ENCODE measurements at places on chromosomes 2 and 18. TPM values are rescaled to one million over a fixed set of nuclear protein-coding genes. Genes with fewer than 3 reads are reported as not detected.

GRCh38 chr2:176834226-176834625 is 378.4 kb upstream of the HNRNPA3 start:
- no peak overlapping the region for H3K4me3 ChIP-seq
- no peak for DNase-seq
- H3K27ac ChIP-seq = no peak overlapping the region
- no peaks in the 10 kb centered on the region for H3K4me1 ChIP-seq
- H3K27me3 ChIP-seq = no peaks in the 10 kb centered on the region

DNA sequence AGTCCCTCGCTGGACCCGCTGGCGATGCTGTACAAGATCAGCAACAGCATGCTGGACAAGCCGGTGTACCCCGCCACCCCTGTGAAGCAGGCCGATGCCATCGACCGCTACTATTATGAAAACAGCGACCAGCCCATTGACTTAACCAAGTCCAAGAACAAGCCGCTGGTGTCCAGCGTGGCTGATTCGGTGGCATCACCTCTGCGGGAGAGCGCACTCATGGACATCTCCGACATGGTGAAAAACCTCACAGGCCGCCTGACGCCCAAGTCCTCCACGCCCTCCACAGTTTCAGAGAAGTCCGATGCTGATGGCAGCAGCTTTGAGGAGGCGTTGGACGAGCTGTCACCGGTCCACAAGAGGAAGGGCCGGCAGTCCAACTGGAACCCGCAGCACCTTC is 77.1 kb downstream of the TSHZ1 start:
- H3K27me3 ChIP-seq = no peaks in the 10 kb centered on the region
- H3K4me1 ChIP-seq = no peaks in the 10 kb centered on the region
- H3K27ac ChIP-seq = no peak overlapping the region
- DNase-seq = no peak
- H3K36me3 ChIP-seq = peaks cover 16% of the 10 kb centered on the region
- H3K4me3 ChIP-seq = no peak overlapping the region

- no peaks in the 10 kb centered on the region for H3K36me3 ChIP-seq
- no peaks in the 10 kb centered on the region for H3K4me1 ChIP-seq
- H3K4me3 ChIP-seq = no peak overlapping the region
Observed at GRCh38 chr18:78895207-78896001, 84.2 kb upstream of the SALL3 start.

DNA sequence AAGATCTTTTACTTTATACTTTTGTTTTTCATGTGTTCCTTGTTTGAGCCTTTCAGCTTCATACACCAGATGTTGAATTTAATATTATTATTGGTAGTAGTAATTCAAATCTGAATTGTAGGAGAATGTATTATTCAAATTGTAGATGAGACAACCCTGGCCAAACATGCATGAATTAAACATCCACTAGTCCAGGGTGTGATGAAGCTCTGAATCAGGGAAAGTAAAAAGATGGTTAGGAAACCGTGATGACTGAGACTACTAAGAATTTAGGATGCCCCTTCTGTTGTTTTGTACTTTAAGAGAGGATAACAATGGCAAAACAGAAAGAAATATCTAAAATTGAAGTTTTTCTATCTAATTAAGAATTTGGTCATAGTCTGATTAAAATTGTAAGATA is 227.8 kb upstream of the CDH2 start:
- H3K36me3 ChIP-seq = no peaks in the 10 kb centered on the region
- H3K27ac ChIP-seq = no peak overlapping the region
- no peak overlapping the region for H3K4me3 ChIP-seq
- H3K27me3 ChIP-seq = no peaks in the 10 kb centered on the region
- no peaks in the 10 kb centered on the region for H3K4me1 ChIP-seq

DNA sequence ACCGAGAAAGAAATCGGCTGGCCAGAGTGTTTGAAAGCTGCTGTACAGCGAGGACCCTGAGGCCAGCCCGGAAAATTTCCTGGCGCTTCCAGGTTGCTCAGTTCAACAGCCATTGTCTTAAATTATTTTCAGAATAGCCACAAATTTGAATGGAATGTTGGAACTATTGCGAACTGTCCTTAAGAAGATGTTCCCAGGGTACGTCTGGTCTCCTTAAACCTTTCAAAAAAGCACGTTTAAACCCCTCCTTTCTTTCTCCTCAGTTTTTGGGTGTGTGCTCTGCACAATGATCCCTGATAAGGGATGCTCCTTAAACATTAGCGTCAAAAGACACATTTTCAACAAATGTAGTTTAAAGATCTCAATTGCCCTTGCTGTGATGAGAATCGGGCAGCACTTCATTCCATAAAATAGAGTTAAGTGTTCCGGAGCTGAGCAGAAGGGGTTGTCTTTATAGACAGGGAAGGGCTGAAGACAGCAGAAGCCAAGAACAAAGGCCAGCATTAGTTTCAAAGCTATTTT is 14.5 kb upstream of the LPIN2 start:
- DNase-seq = no peak
- H3K4me3 ChIP-seq = no peak overlapping the region
- H3K27ac ChIP-seq = no peak overlapping the region
- no peaks in the 10 kb centered on the region for H3K36me3 ChIP-seq
- H3K4me1 ChIP-seq = no peaks in the 10 kb centered on the region

The OSGEPL1 gene
- 7.7 TPM for total RNA-seq

The PLA2R1 gene
- 161 TPM for total RNA-seq

GRCh38 chr2:133265432-133265949 is 302.8 kb downstream of the NCKAP5 start:
- H3K4me1 ChIP-seq = peaks cover 16% of the 10 kb centered on the region
- no peak overlapping the region for H3K4me3 ChIP-seq
- no peak for DNase-seq

The STAT4 gene
- total RNA-seq = 1.0 TPM

- no peak overlapping the region for H3K4me3 ChIP-seq
- DNase-seq = no peak
- H3K27me3 ChIP-seq = no peaks in the 10 kb centered on the region
- no peak overlapping the region for H3K27ac ChIP-seq
Observed at GRCh38 chr2:160538559-160539355, 45.1 kb upstream of the RBMS1 start.

DNA sequence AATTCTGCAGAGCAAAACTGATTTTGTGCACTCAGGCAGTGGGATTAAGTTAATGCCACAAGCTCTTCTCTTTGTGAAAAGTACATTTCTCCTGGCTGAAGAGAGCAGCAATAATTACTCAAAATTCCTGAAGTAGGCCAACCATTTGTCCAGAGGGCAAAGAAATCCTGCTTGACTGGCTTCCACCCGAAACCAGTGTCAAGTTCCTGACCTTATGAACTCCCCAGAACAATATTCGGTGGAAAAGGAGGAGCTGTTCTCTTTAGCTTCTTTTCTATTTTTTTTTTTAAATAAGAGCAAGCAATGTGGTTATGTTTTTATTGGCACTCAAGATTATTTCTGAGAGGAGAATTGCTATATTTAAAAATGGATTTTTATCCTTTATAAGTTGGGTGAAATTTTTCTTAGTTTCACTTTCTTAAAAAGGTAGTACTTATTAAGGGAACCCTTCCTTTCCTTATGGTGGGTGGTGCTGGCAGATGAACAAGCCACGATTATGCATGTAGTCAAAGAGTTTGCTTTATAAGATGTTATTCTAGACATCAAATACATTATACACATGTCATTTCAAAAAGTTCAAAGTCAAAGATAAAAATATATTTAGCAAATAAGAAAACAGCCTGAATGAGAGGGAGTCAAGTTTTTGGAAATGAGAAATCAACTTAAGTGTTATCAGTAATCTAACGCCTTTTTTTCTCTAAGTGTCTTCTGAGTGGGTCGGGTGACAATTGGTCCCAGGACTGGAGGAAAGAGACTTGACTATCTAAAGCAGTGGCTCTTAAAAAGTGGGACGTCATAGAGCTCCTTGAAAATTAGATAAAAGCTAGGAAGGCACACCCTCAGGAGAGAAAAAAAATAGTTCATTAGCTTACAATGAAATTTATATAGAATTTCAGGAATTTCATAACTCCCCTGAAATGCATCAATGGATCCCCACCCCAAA is 194.5 kb downstream of the IKZF2 start:
- no peaks in the 10 kb centered on the region for H3K36me3 ChIP-seq
- peak overlapping the region; percentile 57 for H3K27ac ChIP-seq
- H3K27me3 ChIP-seq = no peaks in the 10 kb centered on the region
- H3K4me1 ChIP-seq = peaks cover 21% of the 10 kb centered on the region
- H3K4me3 ChIP-seq = no peak overlapping the region

- DNase-seq = no peak
- H3K27ac ChIP-seq = peak overlapping the region; percentile 48
- H3K36me3 ChIP-seq = no peaks in the 10 kb centered on the region
- no peaks in the 10 kb centered on the region for H3K27me3 ChIP-seq
- H3K4me3 ChIP-seq = no peak overlapping the region
Observed at GRCh38 chr18:55780586-55781071, 192.6 kb upstream of the TCF4 start.

The TTN gene
- 10.6 TPM for total RNA-seq

The CKAP2L gene
- not detected for total RNA-seq

The VWA3B gene
- not detected for total RNA-seq

DNA sequence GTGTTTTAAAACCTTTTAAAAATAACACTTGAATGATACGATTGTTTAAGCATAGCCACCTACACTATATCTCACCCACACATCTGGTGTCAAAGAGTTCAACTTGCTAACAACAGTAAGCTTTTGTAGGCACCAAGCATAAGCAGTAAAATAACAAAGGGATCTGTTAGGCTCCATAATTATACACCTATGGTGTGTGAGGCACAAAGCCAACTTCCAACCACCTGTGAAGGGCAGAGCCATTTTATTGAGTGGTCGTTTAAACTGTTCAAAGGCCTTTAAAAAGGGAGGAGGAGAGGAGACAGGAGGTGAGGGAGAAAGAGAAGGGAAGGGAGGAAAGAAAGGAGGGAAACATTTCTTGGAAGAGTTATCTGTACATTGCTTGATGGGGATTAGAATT is 27.9 kb downstream of the NEMP2 start:
- no peaks in the 10 kb centered on the region for H3K27me3 ChIP-seq
- no peaks in the 10 kb centered on the region for H3K36me3 ChIP-seq
- H3K4me3 ChIP-seq = no peak overlapping the region
- DNase-seq = no peak
- peaks cover 14% of the 10 kb centered on the region for H3K4me1 ChIP-seq
- peak overlapping the region; percentile 57 for H3K27ac ChIP-seq

DNA sequence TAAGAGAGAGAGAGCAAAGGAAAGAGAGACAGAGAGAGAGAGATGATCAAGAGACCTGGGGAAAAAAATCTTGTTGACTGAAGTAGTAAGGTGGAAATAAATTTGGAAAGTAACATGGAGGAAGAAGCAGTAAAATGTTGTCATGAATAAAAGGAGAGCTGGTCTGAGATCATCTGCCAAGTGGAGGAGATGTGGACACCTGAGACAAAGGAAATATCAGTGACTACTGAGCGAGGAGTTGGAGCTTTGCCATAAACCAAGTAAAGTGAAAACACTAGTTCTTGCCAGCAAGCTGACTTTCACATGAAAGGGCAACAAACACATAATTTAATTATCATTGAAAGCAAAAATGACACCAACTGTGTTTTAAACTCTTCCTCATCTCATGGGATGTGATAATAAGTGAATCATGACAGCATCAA is 49.0 kb upstream of the DSG1 start:
- no peaks in the 10 kb centered on the region for H3K27me3 ChIP-seq
- H3K4me1 ChIP-seq = peaks cover 2% of the 10 kb centered on the region
- DNase-seq = no peak

DNA sequence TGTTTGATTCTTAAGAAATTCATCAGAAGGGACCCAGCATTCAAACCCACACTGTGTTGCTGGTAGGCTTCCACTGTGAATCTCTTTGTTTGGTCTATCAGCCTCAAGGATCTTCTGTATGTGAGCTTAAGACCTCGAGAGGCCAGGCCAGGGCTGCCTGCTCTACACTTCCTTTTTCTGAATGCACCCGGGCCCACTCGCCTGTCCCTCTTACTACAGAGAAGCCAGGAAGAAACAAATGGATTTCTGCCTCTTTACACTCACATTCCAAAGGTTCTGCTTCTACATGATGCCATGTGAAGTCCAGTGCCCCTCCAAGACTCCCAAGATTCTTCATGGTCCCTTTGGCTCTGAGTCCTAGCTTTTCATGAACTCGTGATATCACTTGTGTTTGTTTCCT is 25.4 kb upstream of the MRPL19 start:
- no peak overlapping the region for H3K27ac ChIP-seq
- H3K36me3 ChIP-seq = no peaks in the 10 kb centered on the region
- H3K27me3 ChIP-seq = no peaks in the 10 kb centered on the region
- H3K4me1 ChIP-seq = no peaks in the 10 kb centered on the region
- H3K4me3 ChIP-seq = no peak overlapping the region
- DNase-seq = no peak

The MAP2 gene
- total RNA-seq = 73.8 TPM

DNA sequence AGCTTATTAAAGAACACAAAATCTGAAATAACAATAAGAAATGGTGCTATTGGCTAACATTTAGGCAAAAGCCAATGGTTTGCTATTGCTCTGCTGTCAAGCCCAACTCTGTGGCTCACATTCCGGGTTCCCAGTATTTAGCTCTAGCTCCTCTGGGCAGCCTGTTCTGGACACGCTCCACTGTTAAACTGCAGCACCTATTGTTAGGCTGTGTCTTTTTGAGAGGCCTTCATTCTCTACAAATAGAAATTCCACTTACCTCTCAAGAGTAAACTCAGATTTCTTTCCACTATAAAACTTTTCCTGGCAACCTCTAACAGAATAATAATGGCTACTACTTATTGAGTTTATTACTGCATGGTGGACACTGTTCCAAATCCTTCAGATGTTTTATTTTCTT is 3.7 kb upstream of the KLHL14 start:
- H3K27me3 ChIP-seq = no peaks in the 10 kb centered on the region
- H3K4me3 ChIP-seq = no peak overlapping the region
- peak; percentile 78 for DNase-seq
- peaks cover 31% of the 10 kb centered on the region for H3K4me1 ChIP-seq
- no peaks in the 10 kb centered on the region for H3K36me3 ChIP-seq
- H3K27ac ChIP-seq = peak overlapping the region; percentile 80

Data from thyroid gland (tissue), 4 donors.